Putamen (tissue), 1 donor: ENCODE measurements at places on chromosomes 3 and 15.
A peak's percentile ranks its signal among the peaks of the same experiment; 100 is the strongest.

- DNase-seq: peak; percentile 95
These were observed 25.3 kb downstream of the ANP32A start for GRCh38 chr15:68795298-68795848.

GRCh38 chr3:108662142-108662738 lies 72.7 kb downstream of the DZIP3 start:
- DNase-seq: peak; percentile 43

- no peak for DNase-seq
These were observed 7.3 kb upstream of the HEG1 start for GRCh38 chr3:125062904-125063618.

- DNase-seq: no peak
These were observed 394.1 kb downstream of the SOX2 start for GRCh38 chr3:182105875-182106274.

- no peak for DNase-seq
These were observed 120.5 kb upstream of the THRB start for GRCh38 chr3:24615177-24615576.

- no peak for DNase-seq
These were observed 9.6 kb upstream of the BTLA start for GRCh38 chr3:112508860-112509259.

DNA sequence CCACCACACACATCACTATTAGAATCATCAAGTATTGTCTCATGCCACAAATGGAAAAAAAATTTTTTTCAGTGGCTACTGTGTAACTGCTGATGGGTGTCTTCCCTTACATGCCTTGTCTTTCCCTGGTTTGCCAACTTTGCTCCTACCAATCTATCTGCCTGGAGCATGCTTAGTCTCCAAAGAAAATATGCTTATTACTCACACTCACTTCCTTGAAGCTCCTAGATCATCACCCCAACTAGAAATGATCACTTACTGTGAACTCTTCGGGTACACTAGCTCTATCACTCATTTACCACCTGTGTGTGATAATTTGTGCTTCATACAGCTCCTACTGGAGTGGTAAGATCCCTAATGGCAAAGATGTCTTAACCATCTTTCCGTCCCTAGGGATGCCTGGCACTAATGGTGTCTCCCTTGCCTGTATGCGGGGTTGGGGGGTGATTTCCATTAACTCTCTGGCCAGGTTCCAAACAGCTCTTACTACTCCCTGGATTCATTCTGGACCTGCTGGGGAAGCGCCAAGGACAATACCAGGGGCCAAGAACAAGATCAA lies 799 bp downstream of the VPS33B start:
- peak; percentile 21 for DNase-seq

- DNase-seq: no peak
These were observed 90.1 kb downstream of the IGF2BP2 start for GRCh38 chr3:185734725-185735096.

DNA sequence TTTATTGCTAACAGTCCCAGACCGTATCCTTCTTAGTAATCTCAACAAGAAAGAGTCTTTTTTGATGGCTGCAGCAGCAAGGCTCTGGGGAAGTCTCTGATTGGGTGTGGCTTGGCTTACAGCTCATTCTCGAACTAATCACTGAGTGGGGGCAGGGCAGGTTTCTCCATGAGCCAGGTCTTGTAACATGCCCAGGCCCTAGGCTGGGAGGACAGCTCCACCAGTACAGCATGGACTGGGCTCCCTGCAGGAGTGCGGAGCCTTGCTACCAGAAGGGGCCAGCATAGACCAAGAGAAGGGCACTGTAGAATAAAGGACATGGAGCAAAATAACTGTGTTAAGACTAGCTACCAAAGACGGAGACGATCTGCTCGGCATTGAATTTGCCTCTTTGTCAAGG lies 7.2 kb downstream of the CD276 start:
- no peak for DNase-seq

GRCh38 chr3:183272791-183273190 lies 19.7 kb downstream of the B3GNT5 start:
- DNase-seq: no peak

GRCh38 chr3:112808136-112808535 lies 38.5 kb downstream of the CD200R1L start:
- DNase-seq: no peak

- DNase-seq: no peak
These were observed 12.8 kb upstream of the MEX3B start for GRCh38 chr15:82058517-82059204.

GRCh38 chr3:40843851-40844548 lies 319.2 kb downstream of the ZNF621 start:
- no peak for DNase-seq

DNA sequence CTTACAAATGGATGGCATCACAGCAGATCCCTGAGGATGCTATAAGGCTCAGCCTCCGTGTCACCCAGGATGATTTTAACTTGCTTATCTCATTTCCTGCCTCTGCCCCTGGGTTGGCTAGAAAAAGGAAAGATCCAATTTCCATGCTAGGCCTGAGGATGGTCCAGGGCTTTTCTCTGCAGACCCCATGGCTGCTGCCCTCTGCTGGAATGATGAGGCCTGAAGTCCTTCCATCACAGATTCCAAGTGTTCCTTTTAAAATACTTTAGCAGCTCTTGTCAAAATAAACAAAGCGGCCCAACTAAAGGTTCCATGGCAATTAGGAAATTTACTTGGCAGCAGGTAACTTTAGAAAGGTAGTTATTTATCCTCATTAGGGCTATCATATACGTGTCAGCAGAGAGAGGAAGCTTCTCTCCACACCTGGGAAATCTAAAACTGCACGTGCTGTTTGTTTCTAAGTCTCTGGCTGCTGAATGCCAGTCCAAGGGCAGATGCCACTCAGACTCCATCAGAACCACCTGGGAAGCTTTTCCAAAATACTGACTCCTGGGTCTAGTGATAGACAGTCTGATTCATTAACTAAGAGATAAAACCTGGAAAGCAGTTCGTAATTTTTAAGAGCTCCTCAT lies 401.9 kb upstream of the IL12A start:
- no peak for DNase-seq

- DNase-seq: no peak
These were observed 58.5 kb downstream of the RPL22L1 start for GRCh38 chr3:170811515-170811914.

DNA sequence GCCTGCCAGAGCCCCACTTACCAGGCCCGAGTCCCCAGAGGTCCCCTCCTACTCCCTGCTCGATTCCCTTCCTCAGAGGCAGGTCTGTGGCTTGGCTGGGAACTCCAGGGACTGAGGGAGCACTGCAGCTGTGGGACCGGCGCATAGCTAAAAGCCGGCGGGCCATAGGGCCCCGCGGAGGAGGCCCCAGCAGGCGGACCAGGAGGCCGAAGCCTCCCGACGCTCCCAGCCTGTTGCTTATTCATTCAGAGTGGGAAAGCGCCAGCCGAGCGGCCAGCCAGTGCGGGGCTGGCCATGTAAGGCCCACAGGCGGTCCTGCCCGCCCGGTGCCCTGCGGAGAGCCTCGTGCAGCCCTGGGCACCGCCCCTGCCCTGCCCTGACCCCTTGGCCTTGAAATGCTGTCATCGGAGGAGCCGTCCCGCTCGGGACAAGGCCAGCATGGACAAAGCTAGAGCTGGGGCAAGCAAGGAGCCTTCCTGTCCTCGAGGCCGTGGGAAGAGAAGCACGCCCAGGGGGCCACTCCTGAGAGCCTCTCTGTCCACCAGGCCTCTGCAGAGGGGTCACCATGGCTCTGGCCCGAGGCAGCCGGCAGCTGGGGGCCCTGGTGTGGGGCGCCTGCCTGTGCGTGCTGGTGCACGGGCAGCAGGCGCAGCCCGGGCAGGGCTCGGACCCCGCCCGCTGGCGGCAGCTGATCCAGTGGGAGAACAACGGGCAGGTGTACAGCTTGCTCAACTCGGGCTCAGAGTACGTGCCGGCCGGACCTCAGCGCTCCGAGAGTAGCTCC lies at the start of gene LOXL1:
LOXL1 (plus strand) TSS at position 244 of the 784 bp plus-strand sequence; CDS start at position 566, 322 bp downstream.
- no peak for DNase-seq

GRCh38 chr15:30985081-30985531 lies 6.3 kb downstream of the MTMR10 start:
- peak; percentile 63 for DNase-seq

- DNase-seq: peak; percentile 29
These were observed 417.7 kb upstream of the TBL1XR1 start for GRCh38 chr3:177615015-177615414.
